ENCODE measurements at places on chromosomes 6 and 20.

- no peak for DNase-seq
Observed at GRCh38 chr6:14408446-14408845, 290.9 kb downstream of the CD83 start.

GRCh38 chr6:3770023-3770720, 18.7 kb upstream of the PXDC1 start:
- no peak for DNase-seq

DNA sequence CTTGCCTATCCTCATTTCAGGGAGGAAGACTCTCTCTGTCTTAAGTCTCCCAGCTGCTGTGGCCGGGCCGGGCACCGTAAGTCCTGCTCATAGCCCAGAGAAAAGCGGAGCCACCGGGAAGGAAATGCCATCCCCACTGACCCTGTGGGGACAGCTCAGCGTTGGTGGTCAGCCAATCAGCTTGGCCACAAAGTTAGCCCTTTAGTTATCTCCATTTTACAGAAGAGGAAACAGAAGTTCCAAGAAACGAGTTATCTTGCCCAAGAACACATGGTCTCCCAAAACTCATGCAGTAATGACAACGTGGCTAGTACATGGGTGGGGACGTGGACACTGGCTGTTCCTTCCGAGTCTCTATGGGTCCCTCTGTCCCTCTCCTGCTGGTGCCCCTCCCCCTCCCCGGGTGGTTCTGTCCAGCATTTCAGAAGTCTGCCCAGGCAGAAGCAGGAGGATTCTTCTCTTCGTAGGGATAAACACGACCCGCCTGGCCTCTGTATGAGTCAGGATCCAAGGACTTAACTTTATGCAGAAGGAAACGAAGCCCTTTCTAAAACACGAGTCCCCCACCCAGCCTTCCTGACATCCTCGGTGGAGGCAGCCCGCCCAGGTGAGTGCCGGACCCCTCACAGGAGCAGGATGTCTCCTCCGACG, 273.8 kb downstream of the CDH4 start:
- DNase-seq: no peak

GRCh38 chr6:81875782-81876293, 123.4 kb upstream of the TENT5A start:
- no peak for DNase-seq

DNA sequence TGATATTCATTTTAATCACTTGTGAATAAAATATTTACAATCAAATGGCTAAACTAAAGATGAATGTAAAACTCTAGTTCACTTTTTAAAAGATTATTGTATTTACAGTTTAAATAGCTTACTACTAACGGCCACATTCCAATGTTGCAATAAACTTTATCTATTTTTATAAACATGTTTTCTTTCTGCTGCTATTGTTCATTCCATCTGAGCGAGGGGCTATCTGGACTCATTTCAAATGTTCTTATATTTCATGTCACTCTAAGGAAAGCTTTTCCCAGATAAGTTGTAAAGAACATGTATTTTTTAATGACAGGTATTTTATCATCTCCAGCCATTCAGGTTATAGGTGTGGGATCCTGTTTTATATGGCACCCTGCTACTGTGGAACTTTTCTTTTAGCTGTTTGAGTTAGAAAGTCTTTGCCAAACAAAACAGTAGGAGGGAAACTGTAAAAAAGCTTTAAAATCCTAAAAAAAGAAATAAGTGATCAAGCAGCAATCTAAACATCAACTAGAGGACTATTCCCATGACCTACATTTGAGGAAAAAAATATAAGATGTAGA, 42.5 kb downstream of the HMGCLL1 start:
- no peak for DNase-seq

DNA sequence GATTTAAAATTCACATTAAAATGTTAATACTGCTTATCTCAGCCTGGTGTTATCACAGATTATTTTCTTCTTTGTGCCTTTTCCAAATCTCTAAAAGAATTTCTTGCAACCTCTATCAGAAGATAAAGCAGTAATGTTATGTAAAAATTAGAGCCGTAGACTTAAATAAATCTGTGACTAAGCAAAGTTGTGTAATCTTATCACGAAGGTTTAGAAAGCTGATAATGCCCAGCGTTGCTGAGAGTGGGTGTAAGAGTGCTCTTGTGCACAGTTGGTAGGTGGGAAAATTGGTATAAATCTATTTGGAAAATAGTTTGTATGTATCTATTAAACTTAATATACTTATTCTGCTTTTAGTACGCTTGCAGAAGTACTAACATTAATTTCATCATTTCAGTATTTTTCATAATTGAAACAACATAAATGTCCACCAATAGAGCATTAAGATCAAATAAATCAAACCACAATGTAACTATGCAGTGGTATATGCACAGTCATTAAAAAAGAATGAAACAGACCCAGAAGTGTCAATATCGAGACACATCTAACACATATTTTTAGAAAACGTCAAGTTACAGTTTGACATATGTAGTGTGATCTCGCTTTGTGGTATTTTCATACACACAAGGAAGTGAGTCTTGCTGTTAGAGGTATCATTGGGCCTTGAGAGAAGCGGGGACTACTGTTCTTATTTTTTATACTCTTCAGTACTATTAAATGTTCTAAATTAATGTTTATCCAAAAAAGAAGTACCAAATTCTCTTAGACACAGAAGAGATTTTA, 54.4 kb upstream of the PBOV1 start:
- no peak for DNase-seq

DNA sequence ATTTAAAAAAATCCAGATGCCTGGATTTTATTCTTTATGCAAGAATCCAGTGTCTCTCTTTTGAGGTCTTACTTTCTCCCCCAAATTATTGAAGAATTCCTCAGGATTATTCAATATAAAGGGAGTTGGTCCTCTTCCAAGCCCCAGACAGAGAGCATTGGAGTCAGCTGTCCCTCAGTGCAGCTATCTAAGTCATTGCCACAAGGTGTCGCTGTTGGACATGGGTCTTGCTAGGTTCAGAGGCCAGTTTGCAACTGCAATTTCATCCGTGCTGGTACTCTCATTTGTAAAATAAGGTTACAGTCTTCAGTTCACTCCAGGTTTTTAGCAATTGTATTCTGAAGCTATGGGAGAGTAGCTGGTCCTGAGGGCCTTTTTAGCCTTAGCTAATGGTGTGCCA, 27.8 kb downstream of the CCN2 start:
- DNase-seq: peak; percentile 34

- DNase-seq: no peak
Observed at GRCh38 chr20:32209850-32210605, 2.3 kb downstream of the POFUT1 start.

- DNase-seq: no peak
Observed at GRCh38 chr20:61733216-61733615, 332.5 kb downstream of the TAF4 start.

DNA sequence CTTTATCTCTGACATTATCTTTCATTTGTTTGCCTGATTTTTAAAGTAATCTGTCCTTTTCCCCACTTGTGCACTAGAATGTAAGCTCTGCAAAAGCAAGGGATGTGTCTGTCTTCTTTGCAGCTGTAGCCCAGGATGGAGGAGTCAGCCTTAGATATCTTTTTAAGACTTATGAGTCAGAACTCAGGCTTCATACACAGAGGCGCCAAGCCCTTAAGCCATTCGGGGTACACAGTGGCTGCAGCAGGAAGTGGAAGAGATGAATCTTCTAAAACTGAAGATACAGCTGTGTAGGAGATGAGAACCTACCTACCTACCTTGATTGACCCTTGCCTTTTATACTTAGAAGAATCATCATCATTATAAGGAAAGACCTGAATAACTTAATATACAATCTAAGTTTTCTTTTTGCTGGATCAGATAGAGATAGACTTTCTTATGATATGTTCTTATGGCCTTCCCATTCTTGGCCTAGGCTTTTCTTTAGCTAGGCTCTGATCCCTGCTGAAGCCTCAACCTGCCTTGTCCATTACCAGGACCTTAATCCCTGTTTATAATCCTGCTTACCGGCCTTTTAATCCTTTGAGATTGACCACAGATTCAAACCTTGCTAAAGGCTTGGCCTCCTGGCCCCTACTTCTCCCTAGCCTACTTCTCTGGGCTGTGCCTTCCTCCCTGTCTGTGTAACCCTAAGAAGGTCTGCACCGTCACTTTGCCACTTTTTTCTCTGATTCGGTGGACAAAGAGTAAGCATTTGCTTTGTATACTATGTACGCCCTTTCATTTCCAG, 304.5 kb downstream of the PRL start:
- no peak for DNase-seq

DNA sequence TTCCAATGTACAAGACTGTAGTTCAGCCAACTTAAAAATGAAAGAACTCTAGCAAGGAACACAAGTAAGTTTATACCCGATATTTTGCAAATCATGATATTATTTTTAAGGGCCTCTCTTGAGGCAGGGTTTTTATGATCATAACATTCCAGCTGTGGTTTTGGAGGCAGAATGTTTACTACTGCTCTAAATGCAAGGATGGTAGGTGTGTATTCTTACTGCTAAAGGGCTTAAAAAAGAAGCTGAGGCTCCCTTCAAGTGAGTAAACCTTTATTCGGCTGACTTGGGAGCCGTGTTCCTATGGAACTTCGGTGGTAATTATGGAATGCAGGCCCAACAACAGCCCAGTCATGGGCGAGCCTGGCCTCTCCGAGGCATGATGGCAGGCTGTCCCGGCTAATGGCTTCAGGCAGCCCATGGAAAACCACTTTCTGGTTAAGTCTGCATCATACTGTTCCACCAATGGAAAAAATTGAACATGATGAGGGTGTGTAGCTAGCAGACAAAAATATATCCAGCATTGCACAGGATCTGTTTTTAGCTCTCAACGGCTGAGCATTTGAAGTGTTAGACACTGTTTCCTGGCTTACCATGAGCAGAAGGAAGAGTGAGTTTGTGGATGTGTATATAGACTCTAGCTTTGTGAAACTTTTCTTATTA, 111.5 kb downstream of the TIAM2 start:
- no peak for DNase-seq

GRCh38 chr6:34202329-34203201, 34.1 kb upstream of the HMGA1 start:
- no peak for DNase-seq

GRCh38 chr20:3189561-3190131, 14.8 kb downstream of the DDRGK1 start:
- DNase-seq: no peak

- DNase-seq: no peak
Observed at GRCh38 chr6:4812068-4812467, 35.9 kb downstream of the CDYL start.

- DNase-seq: no peak
Observed at GRCh38 chr20:2059411-2059810, 42.2 kb upstream of the STK35 start.

DNA sequence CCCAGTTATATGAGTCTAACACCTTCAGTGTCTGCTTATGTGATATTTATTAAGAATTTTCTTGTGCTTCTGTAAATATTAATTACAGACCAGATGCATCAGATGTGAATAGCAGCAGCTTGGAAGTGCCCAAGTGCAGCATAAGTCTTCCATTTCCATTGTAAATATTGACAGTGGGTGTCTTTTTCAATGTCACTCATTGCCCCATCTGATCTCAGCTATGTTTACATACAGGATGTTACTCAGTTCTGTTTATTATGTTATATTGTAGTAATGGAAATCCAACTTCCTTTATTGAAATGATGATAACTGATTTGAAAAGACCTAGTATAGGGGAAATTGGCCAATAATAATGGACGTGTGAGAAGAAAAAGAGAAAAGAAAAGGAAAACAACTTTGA, 296.7 kb downstream of the SAMD5 start:
- DNase-seq: no peak

DNA sequence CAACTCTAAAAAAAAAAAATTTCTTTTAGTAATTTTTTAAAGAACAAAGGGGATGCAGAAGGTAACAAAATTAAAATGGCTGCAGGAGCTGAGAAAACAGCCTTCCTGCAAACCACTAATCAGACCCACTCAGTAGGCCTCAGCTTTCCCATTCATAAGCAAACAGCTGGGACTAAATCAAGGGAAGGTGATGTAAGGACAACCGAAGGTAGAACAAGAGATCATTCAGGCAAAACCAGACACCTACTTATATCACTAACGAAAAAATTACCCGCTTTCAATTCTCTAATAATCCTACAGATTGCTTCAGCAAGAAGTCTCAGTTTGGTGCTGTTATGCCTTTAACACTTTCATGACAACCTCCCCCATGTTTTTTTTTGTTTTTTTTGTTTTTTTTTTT, 124.0 kb downstream of the ZMYND8 start:
- DNase-seq: no peak

- peak; percentile 29 for DNase-seq
Observed at GRCh38 chr6:111721753-111722154, 116.1 kb upstream of the TRAF3IP2 start.

- DNase-seq: no peak
Observed at GRCh38 chr6:39083231-39083634, 31.8 kb downstream of the SAYSD1 start.

DNA sequence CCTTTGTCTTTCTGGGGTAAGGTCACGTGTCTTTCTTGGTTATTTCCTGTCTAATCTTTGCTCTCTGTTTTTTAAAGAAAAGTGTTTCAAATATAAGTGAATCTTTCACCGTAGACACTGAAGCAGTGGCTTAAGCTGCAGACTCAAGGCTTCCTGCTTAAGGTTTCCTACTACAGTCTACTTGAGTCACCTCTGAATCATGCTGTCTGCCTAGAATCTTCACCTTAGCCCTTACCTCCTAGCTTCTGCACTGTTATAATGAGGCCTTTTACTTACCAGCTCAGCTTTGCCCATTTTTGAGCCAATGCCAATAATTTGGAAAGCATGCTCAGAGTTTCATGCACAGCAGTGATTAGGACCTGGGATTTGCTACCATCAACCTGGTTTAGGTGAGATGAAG, 30.6 kb downstream of the ADGRF4 start:
- no peak for DNase-seq

DNA sequence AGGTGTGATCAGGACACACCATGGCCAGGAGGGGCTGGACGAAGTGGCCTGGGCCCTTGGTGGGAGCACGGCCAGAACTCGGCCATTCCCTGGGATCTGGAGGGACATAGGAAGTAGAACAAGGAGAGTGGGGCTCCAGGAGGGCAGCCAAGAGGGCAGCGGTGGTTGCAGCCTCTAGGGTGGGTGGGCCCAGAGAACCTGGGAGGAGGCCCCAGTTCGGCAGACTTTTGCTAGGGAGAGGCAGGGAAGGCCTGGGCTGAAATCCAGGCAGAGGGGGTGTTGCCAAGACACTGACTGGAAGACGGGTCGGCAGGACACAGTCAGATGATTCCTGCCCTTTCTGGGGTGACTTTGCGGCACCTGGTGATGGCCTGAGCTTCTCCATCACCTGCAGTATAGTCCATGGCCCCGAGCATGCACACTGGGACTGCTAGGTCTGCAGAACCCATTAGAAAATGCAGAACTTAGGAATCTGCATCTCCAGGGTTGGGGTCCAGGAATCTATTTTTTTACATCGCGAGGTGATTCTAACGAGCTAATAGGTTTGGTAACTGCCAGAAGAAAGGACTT, 224.8 kb downstream of the SYNDIG1 start:
- DNase-seq: no peak

Data from left colon (tissue), 2 donors.